Left kidney (tissue), 8 donors: ENCODE measurements at places on chromosomes 5 and 9. TPM values are rescaled to one million over a fixed set of nuclear protein-coding genes. Genes with fewer than 3 reads are reported as not detected.

Gene CCDC187
- 2.2 TPM for polyA plus RNA-seq

Gene GCNT4
- polyA plus RNA-seq = 18.3 TPM

Gene DRD1
- not detected for polyA plus RNA-seq

Gene GRM6
- 1.9 TPM for polyA plus RNA-seq

Gene ANKDD1B
- polyA plus RNA-seq = 9.7 TPM

Gene PCDHGA8
- polyA plus RNA-seq = 0.60 TPM

Gene PCDHB13
- 9.3 TPM for polyA plus RNA-seq

GRCh38 chr9:104367507-104367906, 136.6 kb upstream of the OR13F1 start:
- DNase-seq = no peak

DNA sequence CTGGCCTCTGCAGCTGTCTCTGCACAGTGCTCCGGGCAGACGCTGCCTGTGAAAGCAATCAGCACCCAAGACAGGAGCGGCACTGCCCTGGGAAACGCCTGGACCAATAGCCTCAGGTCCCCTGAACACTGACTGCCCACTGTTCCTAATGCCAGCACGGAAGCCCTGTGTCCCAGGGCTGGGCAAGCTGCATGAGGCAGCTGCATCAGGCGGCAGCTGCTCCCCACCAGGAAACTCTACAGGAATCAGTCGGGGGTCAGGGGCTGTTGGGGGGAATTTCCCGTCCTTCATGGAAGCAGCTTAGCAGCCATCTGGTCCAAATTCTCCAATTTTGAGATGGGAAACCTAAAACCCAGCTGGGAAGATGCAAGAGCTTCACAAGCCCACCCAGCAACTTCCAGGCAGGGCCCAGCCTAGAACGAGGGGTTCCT, 118.6 kb downstream of the VAV2 start:
- no peak for DNase-seq

DNA sequence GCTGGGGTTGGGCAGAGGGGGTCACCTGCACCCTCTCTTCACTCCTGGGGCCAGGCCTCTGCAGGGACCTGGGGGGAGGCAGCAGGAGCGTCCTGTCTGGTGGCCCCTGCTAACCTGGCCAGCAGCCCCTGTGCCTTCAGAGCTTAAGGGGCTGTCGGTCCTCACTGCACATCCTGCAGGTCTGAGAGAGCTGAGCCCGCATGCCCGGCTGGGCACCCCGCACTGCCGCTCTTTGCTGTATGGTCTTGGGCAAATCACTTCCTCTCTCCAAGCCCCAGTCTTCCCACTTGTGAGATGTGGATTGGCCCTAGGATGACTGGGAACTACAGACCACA, 7.9 kb downstream of the FLT4 start:
- no peak for DNase-seq

GRCh38 chr5:137843676-137844299, 23.9 kb upstream of the MYOT start:
- no peak for DNase-seq

GRCh38 chr9:134716067-134716466, 74.5 kb downstream of the COL5A1 start:
- DNase-seq = no peak

DNA sequence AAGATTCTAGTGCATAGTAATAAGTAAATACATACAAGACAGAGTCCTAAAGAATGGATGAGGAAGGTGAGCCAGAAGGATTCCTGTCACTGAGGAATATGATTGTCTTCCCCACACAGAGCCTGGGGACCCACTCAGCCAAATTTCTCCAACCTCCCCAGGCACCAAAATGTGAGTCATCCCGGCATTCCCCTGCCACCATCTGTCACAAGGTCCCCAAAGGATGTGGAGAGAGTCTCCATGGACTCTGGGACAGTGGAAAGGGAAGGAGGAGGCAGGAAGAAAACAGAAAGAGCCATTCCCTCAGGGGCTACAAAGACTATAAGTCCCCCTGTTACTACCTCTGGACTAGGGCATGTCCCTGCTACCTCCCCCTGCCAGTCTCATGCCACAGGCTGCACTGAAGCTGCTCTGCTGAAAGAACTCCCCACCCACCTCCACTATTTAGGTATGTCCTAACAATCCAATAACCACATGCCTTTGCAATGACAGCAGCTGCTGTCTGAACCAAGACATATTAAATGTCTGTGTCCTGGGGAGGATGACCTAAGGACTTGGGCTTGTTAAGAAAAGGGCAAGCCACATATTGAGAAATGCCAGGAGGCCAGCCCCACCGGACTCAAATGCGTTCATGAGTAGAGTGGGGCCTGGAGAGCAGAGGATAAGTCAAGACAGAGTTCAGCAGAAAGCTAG, 10.7 kb upstream of the OR5C1 start:
- no peak for DNase-seq
